ENCODE measurements at places on chromosomes 2 and 18. TPM values are rescaled to one million over a fixed set of nuclear protein-coding genes. Genes with fewer than 3 reads are reported as not detected.

- DNase-seq: no peak
These were observed 29.8 kb downstream of the DPP10 start for GRCh38 chr2:114472246-114472645.

- no peak for DNase-seq
These were observed 84.2 kb downstream of the SLC4A10 start for GRCh38 chr2:161708350-161708975.

DNA sequence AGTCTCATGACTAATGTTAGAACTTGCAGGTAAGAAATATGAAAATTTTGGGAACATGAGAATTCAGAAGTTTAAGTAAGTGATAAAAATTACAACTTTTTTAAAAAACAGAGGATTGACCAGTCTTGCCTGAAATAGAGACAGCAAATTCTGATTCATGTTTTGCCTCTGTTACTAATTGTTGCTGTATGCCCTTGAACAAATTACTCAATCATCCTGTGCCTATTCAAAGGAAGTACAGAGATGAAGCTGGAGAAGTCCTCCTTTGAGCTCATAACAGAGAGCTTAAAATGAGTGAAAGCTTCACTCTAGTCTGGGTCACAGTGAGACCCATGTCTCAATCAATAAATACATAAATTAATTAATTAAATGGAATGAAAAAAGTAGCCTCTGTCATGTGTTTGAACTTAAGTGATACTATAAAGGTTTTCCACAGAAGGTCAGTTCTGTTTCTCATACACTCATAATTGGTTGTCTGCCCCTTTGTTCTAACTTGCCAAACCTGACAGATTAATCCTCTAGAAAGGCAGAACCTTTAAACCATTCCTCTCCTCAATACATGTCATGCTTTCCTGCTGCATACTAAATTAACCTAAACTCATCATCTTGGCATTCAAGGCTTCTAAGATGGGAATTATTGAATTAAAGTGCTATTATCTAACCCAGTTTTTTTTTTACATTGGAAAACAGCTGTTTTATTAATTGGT, 374.6 kb upstream of the LRATD1 start:
- DNase-seq: no peak

DNA sequence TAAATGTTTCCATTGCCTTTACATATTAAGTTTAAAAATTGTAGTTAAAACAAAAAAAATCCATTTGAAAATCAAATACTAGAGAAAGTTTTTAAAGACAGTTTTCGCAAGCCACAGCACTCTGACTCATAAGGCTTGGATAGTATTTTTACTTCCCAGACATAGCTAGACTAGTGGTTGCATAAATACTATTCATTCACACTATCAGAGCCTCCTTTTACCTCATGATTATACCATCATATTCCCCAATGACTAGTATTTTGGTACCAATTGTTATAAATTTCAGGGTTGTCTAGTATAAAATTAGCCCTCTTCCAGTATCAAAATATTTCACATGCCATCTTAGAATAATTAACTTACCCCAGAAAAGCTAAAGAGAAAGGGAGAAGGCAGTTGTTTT, 393.5 kb downstream of the ERBB4 start:
- no peak for DNase-seq

DNA sequence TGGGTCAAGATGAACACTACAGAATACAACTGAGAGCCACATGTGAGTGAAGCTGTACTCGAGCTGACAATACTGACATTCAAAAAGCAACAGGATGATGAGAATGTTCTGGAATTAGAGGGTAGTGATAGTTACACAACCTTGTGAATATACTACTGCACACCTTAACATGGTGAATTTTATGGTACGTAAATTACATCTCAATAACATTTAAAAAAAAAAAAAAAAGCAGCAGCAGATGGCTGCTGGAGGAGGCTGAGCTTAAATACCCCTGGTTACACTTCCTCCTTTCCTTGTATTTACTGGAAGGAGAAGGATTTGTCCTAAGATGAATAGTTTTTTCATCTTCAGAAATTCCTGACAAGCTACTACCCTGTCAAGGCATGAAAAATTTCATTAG, 45.5 kb upstream of the CYP1B1 start:
- DNase-seq: no peak

DNA sequence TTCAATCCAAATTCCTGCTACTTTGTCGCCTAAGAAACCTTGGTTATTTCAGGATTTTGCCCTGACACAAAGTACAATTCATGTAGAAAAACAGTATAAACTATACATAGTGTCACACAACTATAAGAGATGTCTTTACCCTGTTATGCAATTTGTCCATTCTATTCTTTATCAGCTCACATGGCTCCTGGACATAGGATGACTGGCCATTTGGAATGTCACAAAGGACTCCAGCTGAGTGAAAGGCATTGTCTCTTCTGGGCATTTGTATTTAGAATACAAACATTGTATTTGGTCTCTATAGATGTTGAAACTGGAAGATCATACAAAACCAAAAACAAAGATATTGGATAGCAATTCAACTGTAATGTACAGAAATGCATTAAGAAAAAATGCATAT, 944.6 kb upstream of the LRRTM1 start:
- DNase-seq: no peak

GRCh38 chr2:38788306-38788705, 10.3 kb downstream of the GEMIN6 start:
- no peak for DNase-seq

The MYO7B gene
- 0.15 TPM for total RNA-seq

The CROCC2 gene
- total RNA-seq: 0.23 TPM

The CNRIP1 gene
- not detected for total RNA-seq

- DNase-seq: no peak
These were observed 5.9 kb downstream of the CATIP start for GRCh38 chr2:218362606-218363005.

DNA sequence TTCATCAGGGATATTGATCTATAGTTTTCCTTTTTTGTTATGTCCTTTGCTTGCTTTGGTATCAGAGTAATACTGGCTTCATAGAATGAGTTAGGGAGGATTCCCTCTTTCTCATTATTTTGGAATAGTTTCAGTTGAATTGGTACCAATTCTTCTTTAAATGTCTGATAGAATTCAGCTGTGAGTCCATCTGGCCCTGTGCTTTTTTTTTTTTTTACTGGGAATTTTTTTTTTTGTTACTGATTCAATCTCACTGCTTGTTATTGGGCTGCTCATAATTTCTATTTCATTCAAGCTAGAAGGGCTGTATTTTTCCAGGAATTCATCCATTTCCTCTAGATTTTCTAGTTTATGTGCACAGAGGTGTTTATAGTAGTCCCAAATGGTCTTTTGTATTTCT, 103.9 kb downstream of the RND3 start:
- no peak for DNase-seq

Measured in Panc1 (cell line).